Stimulated activated CD4-positive, alpha-beta T cell treated with anti-CD3 and anti-CD28 coated beads, Interleukin-12 subunit alpha, Interleukin-12 subunit beta, amount 100 ng/mL, for 24 hours (primary cell): ENCODE measurements at places on chromosomes 3 and 15.

DNA sequence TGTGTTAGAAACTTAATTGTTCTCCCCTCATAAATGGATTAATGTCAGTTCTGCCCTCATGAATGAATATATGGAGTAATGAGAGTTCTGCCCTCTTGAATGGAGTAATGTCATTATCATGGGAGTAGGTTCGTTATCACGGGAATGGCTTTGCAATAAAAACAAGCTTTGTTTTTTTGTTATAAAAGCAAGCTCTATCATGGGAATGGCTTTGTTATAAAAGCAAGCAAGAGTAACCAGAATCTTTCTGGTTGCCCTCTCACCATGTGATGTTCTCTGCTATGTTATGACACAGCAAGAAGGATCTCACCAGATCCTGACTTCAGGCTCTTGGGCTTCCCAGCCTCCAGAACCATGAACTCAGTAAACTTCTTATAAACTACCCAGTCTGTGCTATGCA, 38.4 kb upstream of the UBL7 start:
- no peak for DNase-seq

GRCh38 chr15:74782259-74783071, 585 bp downstream of the CSK start:
- DNase-seq: no peak

- no peak for DNase-seq
Observed at GRCh38 chr3:57794951-57795350, 38.8 kb downstream of the SLMAP start.

DNA sequence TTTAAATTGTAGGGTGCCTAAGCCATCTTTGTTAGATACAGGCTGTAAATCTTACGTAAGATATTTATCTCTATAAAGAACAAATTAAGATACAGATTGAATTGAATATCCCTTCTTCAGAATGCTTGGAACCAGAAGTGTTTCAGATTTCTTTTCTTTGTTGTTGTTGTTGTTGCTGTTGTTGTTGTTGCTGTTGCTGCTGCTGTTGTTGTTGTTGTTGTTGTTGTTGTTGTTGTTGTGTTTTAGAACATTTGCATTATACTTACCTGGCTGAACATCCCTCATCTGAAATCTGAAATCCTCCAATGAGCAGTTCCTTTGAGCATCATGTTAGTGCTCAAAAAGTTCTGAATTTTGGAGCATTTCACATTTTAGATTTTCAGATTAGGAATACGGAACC, 26.6 kb downstream of the QTRT2 start:
- no peak for DNase-seq

GRCh38 chr3:10505791-10506585, 602 bp upstream of the ATP2B2 start:
- DNase-seq: no peak

- no peak for DNase-seq
Observed at GRCh38 chr3:55194376-55194775, 266.5 kb upstream of the LRTM1 start.

DNA sequence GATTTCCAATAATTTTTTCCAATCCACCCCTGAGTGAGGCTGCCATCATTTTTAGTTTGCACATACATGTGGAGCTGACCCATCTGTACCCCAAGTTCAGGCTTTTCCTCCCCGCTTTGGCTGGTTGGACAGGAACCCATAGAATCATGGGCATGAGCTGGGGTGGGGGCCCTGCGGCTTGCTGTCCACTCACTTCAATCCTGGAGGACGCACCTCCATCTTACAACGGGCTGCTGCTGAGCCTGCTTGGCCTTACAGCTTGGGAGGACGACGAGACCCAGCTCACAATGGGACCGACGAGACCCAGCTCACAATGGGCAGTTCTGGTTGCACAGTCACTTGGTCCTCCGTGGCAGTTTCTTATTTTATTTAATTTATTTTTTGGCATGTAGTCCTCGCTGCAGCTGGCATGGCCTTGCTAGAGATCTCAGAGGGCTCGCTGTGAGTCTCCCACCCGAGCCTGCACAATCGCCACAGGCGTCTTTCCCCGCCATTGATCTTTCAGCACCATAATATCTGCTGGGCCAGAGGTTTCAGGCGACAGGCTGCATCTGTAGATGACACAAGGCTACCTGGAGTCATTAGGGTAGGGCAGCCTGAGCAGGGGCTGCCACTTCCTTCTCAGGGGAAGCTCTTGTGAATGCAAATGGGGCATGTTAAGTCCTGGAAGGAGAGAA, 19.6 kb upstream of the EPHB3 start:
- DNase-seq: no peak

GRCh38 chr3:31450345-31450744, 82.4 kb upstream of the STT3B start:
- no peak for DNase-seq

GRCh38 chr15:73424506-73424905, 18.5 kb upstream of the REC114 start:
- no peak for DNase-seq

DNA sequence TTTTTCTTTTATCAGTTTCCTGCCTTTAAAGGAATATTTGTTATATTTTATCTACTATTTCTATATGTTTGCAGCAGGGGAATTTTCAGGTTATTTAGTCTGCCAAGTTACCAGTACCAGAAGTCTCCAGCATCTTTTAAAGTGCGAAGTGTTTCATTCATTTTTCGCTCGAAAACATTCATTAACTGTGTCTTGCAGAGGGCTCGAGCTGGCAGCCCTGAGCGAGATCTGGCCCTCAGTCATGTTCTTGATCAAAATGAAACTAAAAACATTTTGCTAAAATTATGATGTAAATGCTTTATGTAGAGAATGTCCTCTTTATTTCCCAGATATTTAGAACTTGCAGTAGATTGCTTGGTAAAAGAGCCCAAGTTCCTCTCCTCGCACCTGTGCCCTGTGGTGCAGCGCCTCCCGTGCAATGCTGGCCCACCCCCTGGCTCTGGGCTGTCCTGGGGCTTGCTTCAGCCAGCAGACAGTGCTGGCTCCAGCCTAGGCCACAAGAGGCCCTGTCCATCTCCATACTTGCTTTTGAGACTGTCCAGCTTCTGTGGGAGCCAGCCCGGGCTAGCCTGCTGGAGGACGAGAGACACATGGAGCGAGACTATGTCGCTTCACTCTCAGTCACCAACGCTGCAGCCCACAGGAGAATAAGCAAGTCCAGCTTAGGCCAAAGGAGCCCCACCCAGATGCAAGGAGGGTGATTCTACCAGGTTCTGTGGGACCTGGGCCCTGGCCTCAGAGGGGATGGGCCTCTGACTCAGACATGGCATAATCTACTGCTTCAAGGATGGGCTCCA, 71.9 kb upstream of the PRR23E start:
- no peak for DNase-seq

DNA sequence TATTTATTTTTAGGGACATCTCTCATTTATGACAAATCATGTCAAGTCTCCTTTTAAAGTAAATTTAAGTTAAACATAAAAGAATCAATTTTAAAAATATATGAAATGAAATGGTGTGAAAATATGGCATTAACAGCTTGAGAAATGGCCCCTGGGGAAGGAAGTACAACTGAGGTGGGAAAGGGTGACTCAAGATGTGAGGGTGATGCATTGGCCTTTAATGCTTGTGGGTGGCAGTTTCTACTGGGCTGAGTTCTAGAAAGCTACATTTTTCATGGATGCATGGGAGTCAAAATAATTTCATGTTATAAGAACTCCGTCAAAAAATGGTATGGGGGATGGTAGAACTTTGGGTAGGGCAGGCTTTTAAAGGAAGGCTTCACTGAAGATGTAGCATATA, 708.8 kb upstream of the CFAP20DC start:
- no peak for DNase-seq

DNA sequence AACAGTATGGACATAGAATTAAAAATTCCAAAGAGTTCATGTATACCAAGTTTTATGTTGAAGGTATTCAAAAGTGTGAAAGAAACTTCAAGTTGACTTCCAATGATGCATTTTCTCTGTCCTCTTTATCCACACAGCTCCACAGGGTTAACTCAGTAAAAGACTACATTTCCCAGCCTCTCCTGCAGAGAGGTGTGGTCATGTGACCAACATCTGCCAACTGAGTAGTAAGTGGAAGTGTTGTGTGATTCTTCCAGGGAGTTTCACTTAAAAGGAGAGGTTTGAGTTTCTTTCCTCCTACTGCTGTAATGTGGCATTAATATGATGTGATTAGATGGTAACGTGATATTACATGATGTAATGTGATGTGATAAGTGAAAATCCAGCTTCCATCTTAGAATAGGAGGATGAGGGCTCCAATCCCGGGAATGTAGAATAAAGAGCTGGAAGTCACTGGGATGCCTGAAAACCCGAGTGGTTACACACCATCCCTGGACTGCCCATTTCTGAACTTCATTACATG, 280.6 kb downstream of the ARRDC4 start:
- DNase-seq: no peak

DNA sequence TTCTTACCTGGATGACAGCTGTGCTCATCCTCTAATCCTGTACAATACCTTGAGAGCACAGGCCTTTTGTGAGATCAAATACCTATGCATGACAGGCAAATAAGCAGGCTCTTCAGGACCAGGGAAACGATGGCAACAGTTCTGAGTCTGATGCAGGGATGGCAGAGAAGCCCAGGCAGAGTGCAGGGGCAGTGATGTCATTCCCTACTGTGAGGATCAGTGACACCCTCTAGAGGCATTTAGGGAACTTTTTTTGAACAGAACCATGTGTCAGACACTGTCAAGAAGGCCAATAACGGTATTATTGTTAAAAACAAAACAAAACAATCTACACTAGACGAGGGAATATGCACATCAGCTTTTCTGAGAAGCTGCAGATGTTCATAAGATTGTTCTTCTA, 314.8 kb upstream of the CTDSPL start:
- no peak for DNase-seq

GRCh38 chr3:146625186-146625775, 20.1 kb upstream of the PLSCR5 start:
- DNase-seq: no peak

- DNase-seq: no peak
Observed at GRCh38 chr15:84586696-84587095, 14.1 kb upstream of the ZSCAN2 start.

DNA sequence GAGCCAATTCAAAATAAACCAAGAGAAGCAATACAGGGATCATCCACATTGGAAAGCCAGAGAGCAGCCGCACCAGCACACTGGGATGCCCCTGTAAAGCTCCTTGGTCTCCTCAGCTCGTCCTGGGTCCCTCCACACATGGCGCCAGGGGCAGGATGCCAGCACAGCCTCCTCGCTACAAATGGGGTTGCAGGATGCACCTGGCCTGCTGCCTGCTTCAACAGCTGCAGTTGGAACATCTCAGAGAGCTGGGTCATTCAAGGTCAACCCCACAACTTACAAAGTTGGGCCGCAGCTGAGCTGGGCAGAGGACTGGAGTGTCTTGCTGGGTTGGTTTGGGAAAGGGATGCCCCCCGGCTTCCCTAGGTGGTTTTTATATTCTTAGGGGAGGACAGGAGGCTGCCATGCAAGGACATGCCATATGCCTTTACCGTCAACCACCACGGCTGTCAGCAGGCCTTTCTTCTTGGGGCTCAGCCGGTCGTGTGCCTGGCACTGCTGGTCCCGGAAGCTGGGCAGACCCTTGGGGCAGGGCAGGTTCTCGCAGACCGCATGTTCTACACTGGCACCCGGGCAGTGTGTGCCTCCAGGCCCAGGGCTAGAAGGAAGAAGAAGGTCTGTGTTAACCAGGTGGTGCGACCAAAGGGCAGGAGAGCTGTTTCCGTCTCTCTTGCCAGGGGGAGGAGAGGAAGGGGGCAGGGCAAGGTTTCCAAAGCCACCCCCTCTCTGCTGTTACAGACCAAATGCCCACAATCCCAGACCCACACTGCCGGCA, 225.2 kb downstream of the ADAMTS17 start:
- no peak for DNase-seq

GRCh38 chr3:46845860-46846623, 17.2 kb downstream of the MYL3 start:
- DNase-seq: peak; percentile 36

DNA sequence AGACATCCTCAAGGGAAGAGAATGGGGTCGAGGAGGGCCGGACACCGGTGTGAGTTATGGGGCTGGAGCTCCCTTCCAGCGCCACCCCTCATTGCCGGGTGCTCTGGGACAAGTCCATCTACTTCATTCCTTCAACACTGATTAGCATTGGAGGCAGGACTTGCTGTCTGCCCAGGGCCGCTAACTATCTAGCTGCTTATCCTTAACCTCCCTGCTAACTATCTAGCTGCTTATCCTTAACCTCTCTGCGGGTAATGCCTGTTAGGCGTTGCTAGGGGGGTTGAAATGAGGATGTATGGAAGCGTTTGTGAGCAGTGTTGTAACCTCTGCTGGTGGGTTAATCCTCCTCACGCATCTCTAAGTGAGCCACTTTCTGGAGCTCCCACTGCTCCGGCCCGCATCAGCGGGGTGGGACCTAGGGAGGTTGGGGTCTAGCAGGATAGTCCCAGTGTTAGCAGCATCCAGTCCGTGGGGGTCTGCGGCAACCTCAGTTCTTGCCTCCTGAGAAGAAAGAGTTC, 10.9 kb upstream of the CHAC1 start:
- no peak for DNase-seq

DNA sequence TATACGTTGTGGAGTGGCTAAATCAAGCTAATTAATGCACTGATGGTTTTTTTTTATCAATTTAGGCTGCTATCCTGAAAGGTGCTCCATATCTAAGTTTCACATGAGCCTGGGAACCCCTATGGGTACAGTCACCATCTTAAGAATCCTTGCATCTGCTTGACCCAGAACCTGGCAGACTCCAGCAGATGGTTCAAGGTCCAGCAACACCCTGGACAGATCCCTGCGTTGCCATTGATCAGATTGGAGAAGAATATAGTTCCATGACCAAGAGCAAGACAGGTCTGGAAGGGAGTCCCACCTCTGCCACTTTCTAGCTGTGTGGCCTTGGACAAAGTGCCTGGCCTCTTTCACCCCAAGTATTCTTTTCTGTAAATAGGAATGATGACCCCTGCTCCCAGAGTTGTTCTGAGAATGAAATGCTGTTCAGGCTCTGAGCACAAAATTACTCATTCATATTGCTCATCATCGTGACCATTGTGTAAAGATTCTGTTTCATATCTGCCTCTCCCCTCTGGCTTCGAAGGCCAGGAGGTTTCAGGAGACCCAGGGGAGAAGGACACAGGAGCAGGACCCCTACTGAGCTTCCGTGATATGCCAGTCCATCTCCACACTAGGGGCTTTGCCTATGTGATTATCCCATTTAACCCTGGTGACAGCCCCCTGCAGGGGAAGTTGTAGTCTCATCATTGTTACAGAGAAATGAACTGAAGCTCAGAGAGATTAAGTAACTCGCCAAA, 30.0 kb upstream of the TSEN2 start:
- DNase-seq: no peak
